ENCODE measurements at places on chromosomes 5 and 9.

- DNase-seq: peak; percentile 54
Measured at GRCh38 chr5:103224118-103224893, 34.3 kb upstream of the MACIR start.

GRCh38 chr9:17394881-17395510 lies 183.9 kb upstream of the SH3GL2 start:
- no peak for DNase-seq

- DNase-seq: no peak
Measured at GRCh38 chr9:109953300-109953699, 173.3 kb downstream of the PALM2AKAP2 start.

GRCh38 chr5:149610589-149611255 lies 29.4 kb downstream of the ARHGEF37 start:
- DNase-seq: no peak

GRCh38 chr5:154046486-154046885 lies 7.7 kb downstream of the MFAP3 start:
- DNase-seq: no peak

GRCh38 chr5:165405340-165405739 lies 1899.9 kb downstream of the MAT2B start:
- DNase-seq: no peak

DNA sequence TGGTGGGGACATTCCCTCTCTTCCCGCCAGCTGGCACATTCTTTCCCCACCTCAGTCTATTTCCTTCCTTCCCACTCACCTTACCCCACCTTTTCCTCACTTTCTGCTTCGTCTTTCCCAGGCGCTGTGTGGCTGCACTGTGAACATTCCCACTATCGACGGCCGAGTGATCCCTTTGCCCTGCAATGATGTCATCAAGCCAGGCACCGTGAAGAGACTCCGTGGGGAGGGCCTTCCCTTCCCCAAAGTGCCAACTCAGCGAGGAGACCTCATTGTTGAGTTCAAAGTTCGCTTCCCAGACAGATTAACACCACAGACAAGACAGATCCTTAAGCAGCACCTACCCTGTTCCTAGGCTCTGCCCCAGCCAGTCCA lies 7.3 kb downstream of the DNAJB5 start:
- DNase-seq: no peak

DNA sequence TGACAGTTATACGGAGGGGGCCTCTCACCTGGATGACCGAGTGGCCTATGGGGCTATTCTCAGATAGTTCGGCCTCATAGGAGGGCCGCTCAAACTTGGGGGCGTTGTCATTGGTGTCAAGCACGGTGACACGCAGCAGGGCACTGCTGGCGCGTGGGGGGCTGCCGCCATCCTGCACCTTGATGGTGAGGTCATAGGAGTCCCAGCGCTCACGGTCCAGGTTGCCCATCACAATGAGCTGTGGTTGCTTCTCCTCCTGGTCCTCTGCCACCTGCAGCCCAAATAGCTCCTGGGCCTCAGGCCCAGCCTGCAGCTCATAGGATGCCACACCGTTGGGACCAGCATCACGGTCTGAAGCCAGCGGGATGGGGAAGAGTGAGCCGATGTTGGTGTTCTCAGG lies 9.7 kb downstream of the PCDH1 start:
- DNase-seq: no peak

- DNase-seq: no peak
Measured at GRCh38 chr5:167845952-167846351, 445.5 kb upstream of the WWC1 start.

- no peak for DNase-seq
Measured at GRCh38 chr5:72206160-72206559, 98.9 kb downstream of the MAP1B start.

DNA sequence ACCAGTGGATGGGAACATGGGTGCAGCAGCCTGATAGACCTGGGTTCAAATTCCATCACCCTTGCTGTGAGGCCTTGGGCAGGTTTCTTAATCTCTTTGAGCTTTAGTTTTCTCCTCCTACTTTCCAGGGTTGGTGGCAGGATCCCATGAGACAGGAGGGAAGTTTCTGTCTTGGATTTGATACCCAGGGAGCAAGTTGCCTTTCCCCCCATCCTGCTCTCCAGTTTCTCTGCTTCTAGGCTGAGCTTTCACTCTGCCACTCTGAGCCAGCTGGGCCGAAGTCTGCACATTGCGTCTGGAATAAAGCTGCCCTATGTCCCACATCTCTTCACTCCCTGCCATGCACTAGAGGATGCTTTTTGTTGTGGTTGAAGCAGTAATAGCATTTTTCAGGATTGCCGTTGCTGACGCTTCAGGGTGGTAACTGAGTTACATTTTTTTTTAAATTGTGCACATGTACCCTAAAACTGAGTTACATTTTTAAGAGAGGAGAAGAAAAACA lies 40.5 kb upstream of the ANGPTL2 start:
- DNase-seq: no peak

DNA sequence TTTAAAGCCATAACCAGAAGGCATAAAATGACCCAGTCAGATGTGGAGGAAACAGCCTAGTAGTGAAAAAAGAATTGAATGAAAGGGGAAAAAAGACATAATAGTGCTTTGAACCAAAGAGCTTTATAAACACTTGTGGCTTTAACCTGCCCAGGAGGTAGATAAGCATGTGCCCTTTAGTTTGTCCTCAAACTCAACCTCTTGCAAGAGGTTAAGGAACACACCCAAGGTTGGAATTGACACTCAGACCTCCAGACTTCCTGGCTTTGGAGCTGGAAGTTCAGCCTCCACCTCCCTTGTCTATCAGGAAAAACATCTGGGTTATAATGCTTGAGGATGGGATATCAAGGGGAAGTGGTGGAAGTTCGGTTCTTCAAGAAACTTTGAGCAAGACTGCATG lies 16.3 kb downstream of the NDUFA8 start:
- no peak for DNase-seq

GRCh38 chr9:74973714-74974113 lies 21.0 kb upstream of the C9orf40 start:
- no peak for DNase-seq

- DNase-seq: no peak
Measured at GRCh38 chr9:77427256-77427927, 220.7 kb downstream of the GNA14 start.

GRCh38 chr5:76662521-76662920 lies 39.3 kb upstream of the F2RL2 start:
- no peak for DNase-seq

GRCh38 chr9:96040591-96041461 lies 165.3 kb downstream of the ERCC6L2 start:
- DNase-seq: no peak

GRCh38 chr5:96033116-96033515 lies 71.5 kb upstream of the ELL2 start:
- DNase-seq: no peak

GRCh38 chr9:129751841-129752801 lies 721 bp downstream of the PTGES start:
- DNase-seq: no peak

DNA sequence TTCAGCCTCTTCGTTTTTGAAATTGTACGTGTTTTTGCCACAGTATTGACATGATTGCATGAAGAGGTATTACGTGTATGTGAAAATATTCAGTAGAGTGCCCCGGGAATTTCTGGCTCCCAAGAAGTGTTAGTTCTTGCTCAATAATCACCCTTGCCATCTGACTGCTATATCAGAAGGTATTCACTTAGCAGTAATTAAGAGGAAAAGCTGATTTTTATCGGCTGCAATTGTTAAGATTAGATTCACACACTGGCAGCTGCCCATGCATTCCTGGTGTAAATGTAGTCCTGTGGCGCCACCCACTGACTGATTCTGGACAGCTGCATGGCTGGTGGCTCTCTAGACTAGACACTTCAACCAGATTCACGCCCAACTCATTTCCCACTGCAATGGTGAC lies 440.1 kb upstream of the ADAMTS16 start:
- DNase-seq: no peak

GRCh38 chr9:85510830-85511504 lies 230.8 kb downstream of the AGTPBP1 start:
- no peak for DNase-seq

DNA sequence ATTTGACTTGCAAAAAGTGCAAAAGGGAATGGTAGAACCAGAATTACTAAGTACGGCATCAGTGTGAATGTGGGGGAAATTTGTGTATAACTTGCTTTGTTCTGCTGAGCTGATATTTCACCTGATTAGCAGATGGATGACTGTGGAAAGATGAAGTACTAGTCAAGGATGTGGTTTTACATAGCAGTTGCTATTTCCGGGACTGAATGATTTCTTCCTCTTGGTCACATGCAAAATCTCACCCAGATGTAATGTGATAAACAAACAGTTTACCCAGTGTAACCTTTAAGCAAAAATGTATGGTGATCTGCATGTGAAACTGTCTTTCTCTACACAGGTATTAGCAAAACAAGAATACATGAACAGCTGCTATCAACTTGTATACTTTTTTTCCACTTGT lies 46.1 kb downstream of the DCP2 start:
- DNase-seq: peak; percentile 72

GRCh38 chr9:21856301-21857094 lies 54.1 kb downstream of the MTAP start:
- no peak for DNase-seq

DNA sequence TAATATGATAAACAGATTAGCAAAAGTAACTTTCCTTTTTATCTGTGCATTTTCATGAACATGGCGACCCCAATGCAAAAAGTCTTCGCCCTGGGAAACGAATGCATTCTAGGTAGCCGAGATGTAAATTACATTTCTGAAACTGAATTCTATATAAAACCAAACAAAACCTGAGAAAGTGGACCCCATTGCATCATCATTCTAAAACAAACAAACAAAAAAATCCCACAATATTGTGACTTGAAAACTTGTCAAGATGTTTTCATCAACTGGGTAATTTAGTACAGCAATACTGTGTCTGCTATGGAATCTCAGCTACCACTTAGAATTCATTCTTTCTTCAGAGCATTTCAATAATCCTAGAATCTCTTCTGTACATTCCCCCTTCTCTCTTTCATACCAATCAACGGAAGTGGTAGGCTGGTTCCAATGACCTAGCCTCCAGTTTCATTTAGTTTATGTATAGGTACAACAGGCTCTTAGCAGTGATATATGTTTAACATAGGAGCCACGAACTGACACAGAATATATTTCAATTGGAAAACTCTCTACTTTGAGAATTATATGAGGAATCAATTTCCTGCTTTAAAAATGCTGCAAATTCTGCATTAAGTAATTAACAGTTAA lies 85.6 kb downstream of the FBXW11 start:
- no peak for DNase-seq

DNA sequence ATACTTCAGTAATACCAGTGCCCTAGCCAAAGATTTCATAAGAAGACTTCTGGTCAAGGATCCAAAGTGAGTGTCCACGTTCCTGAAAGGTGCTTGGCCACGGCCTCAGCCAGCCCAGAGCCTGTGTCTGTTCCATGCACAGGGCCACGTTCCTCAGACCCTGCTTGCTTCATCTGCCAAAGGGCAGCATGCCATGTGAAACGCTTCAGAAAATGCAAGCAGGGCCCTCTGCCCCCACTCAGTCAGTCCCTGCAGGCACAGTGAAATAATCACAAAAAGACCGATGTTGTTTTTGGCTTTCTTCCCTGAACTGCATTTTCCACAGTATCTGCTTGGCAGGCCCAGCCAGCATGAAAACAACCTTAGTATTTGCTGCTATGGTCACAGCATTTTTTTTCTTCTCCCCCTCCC lies 85.5 kb upstream of the CTSL start:
- no peak for DNase-seq
